Karpas-422 (cell line): ENCODE measurements at places on chromosomes 5 and 9.

DNA sequence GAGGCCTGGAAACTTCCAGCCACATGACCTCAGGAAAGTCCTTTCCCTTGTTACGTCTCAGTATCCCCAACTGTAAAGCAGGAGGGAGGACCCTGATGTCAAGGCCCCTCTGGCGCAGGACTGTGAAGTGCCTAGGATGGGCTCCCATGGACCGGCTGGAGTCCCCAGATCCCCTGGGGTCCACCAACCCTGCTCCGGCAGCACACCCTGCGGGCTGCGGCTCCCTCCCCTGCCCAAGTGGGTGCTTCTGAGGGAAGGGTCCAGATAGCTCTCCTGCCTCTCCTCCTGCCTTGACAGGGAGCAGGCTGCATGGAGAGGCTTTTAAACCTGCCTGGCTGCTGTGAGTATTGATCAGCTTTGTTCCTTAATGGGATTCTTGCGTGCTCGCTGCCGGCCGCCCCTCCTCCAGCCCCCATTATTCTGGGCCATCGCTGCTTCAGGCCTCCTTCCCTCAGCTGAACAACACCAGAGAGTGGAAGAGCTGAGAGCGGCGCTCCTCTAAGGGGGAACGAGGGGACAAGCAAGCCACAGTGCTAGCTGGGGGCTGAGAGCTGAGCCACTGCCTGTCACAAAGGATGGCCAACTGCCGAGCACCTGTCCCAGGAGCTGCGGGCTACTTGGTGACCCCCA lies 25.6 kb upstream of the NTNG2 start:
- no peak for DNase-seq

DNA sequence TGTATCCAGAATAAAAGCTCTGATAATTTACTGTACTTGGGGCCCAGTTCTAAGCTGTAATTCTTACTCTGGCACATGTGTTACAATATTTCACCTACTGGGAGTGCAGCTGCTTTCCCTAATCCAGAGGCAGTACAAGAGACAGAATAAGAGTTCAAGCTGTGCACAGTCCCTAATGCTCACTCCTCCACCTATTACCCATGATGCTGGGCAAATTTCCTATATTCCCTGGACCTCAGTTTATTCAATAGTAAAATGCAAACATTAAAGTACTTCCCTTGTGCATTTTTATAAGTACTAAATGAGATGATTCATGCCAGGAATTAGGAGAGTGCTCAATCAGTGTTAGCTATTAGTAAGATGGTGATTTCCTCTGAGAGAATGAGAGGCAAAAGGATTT lies 28.0 kb upstream of the TAF11L2 start:
- DNase-seq, result no peak

DNA sequence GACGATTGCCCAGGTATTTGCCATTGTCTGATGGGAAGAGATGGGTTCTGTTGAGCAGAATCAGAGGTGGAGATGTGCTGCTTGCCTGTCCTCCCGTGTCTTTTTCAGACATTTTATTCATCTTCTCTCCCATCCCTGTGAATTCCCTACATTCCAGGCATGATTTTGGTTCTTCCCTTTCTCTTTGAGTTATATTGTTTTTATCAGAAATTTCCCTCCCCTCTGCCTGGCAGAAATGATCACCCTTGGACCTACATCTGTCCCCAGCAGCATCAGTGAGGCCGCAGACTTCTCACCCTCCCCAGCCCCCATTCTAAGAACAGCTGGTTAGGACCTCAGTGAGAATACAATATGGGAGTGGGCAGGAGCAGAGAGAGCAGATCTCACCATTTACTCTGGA lies 640.2 kb downstream of the CCDC171 start:
- no peak for DNase-seq

GRCh38 chr5:93598091-93599000 lies 15.3 kb downstream of the NR2F1 start:
- DNase-seq, result no peak

DNA sequence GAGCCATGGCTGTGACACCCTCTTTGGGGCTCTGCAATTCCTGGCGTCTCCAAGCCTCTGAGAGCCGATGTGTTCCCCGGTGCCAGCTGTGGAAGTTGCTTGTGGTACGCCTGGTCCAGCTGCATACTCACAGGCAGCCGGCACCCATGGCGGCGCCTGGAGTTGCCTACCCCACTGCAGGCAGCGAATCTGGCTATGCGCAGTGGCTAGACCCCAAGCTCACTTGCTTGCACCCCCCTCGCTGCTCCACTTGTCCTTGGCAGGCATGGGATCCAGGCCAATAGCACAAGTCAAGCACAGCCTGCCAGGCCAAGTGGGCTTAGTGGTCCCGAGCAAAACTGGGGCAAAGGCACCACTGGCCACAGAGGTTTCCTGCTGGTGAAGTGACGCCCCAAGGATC lies 24.7 kb upstream of the GABRA6 start:
- DNase-seq, result no peak

DNA sequence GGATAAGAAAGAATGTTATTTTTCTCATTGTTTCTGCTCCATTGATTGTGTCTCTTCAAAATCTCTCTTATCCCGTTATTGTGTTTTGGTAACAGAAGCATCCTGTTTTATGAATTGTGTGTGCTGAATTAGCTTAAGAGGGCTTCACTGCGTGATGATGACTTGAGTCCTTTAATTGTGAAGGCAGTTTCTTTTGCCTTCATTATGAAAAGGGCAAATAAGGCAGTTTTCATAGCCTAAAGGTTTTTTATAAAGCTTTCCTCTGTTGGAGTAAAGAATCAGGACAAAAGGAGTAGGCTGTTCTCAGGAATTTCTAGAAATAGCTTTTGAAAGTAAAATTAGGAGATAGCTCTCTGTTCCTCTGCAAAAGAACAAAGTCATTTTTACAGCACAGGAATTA lies 169.8 kb downstream of the FOCAD start:
- no peak for DNase-seq

DNA sequence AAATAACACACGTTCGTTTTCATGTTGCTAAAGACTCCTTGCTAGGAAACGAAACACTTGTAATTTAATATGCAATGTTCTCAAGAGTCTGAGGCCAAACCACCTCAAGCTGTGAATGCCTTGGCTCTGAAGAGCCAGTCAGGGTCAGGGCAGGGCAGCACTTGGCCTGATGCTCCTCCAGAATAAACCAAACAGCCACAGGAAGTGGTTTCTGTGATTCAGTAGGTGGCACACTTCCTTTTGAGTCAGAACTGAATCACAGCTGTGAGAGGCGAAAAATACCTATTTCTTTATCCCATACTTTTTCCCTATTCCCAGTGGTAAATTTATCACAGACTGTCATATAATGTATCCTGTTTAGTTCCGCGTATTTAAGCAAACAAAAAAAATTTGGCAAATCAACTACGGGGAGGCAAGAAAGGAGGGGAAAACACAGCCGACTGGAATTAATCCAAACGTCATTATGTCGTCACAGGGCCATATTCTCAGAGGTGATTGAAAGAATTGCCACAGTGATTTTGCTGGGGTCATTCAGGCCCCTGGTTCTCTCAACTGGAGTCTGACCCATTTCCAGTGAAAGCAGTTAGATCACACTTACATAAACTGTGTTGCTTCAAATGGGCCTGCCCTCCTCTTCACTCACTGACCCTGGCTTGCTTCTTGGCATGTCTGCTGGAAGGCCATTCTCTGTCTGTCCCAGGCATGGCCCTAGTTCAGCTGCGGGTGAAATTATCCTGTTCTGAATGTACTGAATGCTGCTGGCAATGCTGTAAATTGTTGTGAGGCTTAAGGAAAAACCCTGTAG lies 71.2 kb downstream of the ARRDC3 start:
- DNase-seq, result peak; percentile 43

DNA sequence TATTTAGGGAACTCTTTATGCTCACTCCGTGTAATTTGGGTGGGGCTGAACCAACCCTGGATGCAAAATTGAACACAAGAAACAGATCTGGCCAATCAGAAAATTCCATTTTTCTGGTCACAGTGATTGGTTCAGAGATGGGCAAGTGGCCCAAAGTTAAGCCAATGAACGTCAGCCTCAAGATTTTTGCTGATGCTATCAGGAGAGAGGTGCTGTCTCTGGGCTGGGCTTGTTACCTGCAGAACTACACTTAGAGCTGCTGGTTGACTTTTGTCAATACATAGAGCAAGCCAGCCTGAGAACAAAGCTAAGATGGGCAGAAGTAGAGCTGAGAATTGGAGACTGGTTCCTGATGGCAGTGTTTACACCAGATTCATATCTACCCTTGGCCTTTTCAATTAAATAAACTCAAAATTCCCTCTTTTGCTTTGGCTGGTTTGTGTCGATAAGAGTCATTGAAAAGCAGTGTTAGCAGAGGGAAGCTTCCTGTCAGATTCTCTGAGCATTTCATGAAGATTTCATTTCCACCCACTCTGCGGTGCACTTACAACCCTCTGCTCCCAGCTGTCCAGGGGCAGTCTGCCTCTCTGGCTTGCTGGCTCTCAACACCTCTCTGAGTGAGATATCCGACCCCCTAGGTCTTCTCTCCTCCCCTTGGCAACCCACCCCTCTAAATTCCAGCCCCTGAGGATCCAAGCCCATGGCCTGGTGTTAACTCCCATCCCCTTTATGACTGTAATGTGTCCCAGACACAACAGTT lies 64.5 kb upstream of the PPARGC1B start:
- peak; percentile 74 for DNase-seq

GRCh38 chr5:119344231-119344630 lies 11.6 kb upstream of the TNFAIP8 start:
- DNase-seq, result no peak

DNA sequence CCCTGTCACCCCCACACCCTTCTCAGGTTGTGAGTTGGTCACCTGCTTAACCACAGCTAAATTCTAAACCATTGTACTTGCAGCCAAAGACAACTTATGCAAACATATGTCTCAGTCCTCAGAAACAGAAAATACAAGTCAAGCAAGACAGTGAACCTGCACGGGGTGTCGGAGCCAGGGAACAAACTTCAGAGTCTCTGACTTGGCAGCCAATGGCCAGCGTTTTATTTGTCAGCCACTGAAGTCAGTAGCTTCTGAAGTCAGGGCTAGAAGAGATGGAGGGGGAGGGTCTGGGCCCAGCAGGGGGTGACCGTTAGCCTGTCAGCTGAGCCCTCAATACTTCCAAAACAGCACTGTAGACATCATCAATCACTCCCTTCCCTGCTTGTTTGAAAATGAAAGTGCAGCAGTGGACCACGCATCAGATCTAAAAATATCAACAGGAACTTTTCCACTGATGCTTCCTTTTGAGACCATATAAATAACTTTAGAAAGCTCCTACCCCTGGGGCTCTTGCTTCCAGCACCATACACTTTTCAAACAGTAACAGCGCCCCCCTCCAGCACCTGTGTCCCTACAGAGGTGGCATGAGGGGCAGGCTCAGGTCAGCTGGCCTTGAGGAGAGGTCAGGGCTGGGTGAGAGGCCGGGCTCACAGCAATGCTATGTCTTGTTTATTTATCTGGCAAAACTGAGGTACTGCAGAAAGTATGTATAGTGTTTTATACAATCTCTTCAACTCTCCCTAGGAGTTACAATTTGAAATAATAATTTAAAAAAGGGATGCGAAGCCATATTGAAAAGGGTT lies 142.5 kb downstream of the ACER2 start:
- DNase-seq, result no peak
